ENCODE measurements at places on chromosomes 13 and 19. TPM values are rescaled to one million over a fixed set of nuclear protein-coding genes. Genes with fewer than 3 reads are reported as not detected.

- peaks cover 78% of the 10 kb centered on the region for H3K27me3 ChIP-seq
- H3K27ac ChIP-seq = no peak within 1 kb of the TSS
- H3K4me3 ChIP-seq = peak within 1 kb of the TSS; percentile 30
- peaks cover 28% of the 10 kb centered on the region for H3K4me1 ChIP-seq
These were observed at the start of gene SIAH3 for GRCh38 chr13:45851171-45851921. TSS of gene SIAH3 (minus strand) at chr13:45851753. CDS start at chr13:45851629, 124 bp downstream.

DNA sequence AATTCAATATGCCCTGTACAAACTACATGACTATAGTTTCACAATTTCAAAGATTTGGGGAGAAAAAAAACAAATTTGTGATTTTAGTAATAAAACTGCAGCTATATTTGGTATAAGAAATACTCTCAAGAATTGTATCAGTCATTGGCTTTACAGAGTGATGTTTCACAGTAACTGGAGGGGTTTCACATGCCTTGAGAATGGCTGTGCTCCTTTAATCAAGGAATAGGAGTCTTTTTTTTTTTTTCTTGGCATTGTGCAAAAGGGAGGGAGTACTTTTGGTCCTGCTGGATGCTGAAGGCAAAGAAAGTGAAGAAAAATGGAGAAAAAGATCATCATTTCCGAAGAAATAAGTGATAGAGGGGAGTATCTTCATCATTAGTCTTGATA is 6.8 kb downstream of the ZNF507 start:
- no peaks in the 10 kb centered on the region for H3K27me3 ChIP-seq
- no peak overlapping the region for H3K27ac ChIP-seq
- H3K4me3 ChIP-seq = no peak overlapping the region
- no peak for DNase-seq

The RFPL4AL1 gene
- polyA plus RNA-seq = not detected

The GPR12 gene
- 0.04 TPM for polyA plus RNA-seq

The TEX101 gene
- not detected for polyA plus RNA-seq

The PRX gene
- polyA plus RNA-seq = 0.50 TPM

- no peak overlapping the region for H3K4me3 ChIP-seq
- H3K36me3 ChIP-seq = no peaks in the 10 kb centered on the region
- no peak overlapping the region for H3K27ac ChIP-seq
- DNase-seq = no peak
- H3K4me1 ChIP-seq = no peaks in the 10 kb centered on the region
These were observed 386.6 kb downstream of the DIAPH3 start for GRCh38 chr13:59776924-59777690.

GRCh38 chr13:91323349-91323748 is 24.1 kb upstream of the MIR17HG start:
- DNase-seq = no peak
- H3K27me3 ChIP-seq = no peaks in the 10 kb centered on the region
- H3K4me3 ChIP-seq = no peak overlapping the region
- no peak overlapping the region for H3K27ac ChIP-seq
- no peaks in the 10 kb centered on the region for H3K4me1 ChIP-seq

DNA sequence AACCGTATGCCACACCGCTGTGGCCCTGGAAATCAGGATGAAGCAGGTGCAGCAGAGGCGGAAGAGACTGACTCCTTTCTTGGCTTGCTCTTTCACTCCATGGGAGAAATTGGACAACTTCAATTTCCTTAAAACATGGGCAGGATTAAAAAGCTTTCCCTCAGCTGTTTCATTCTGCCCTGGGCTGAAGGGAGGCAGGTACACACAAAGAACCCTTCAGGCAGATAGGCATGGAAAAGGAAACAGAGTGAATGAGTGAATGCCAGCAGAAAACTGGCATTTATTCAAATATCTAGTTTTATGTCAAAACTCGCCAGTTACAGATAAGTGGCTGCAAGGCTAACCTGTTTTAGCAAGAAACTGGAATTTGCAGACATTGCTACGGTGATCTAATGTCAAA is 71.0 kb upstream of the SLC15A1 start:
- H3K36me3 ChIP-seq = peaks cover 22% of the 10 kb centered on the region
- H3K27me3 ChIP-seq = no peaks in the 10 kb centered on the region
- H3K4me1 ChIP-seq = no peaks in the 10 kb centered on the region
- DNase-seq = no peak
- H3K4me3 ChIP-seq = no peak overlapping the region
- no peak overlapping the region for H3K27ac ChIP-seq

DNA sequence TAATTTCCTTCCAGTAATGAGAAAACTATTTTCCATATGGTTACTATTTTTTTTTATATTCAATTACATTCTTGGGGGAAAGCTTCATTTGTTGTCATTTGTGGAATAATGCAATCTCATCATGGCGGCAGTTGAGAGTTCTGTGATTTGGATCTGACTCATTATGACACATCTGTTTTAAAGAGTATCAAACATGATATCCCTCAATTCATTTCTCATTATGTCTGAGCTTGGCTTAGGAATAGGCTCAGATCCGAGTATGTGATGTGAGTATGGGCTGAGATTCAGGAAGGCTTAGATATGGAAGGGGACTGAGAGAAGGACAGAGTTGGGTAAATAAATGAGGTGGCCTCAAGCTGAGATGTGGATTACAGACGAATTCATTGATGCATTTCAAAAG is 64.4 kb downstream of the POSTN start:
- no peaks in the 10 kb centered on the region for H3K36me3 ChIP-seq
- no peak for DNase-seq
- no peaks in the 10 kb centered on the region for H3K27me3 ChIP-seq

The LGI4 gene
- 2.4 TPM for polyA plus RNA-seq

GRCh38 chr13:49938314-49938713 is 2.2 kb upstream of the SPRYD7 start:
- H3K4me3 ChIP-seq = no peak overlapping the region
- H3K4me1 ChIP-seq = peaks cover 39% of the 10 kb centered on the region
- no peaks in the 10 kb centered on the region for H3K27me3 ChIP-seq

- H3K36me3 ChIP-seq = no peaks in the 10 kb centered on the region
- no peak overlapping the region for H3K4me3 ChIP-seq
- no peaks in the 10 kb centered on the region for H3K27me3 ChIP-seq
- H3K4me1 ChIP-seq = no peaks in the 10 kb centered on the region
These were observed 14.1 kb upstream of the MYH14 start for GRCh38 chr19:50189331-50189730.

GRCh38 chr19:43286786-43287185 is 17.5 kb upstream of the PSG9 start:
- no peak for DNase-seq
- no peak overlapping the region for H3K27ac ChIP-seq
- H3K4me1 ChIP-seq = no peaks in the 10 kb centered on the region
- no peak overlapping the region for H3K4me3 ChIP-seq
- H3K36me3 ChIP-seq = no peaks in the 10 kb centered on the region

DNA sequence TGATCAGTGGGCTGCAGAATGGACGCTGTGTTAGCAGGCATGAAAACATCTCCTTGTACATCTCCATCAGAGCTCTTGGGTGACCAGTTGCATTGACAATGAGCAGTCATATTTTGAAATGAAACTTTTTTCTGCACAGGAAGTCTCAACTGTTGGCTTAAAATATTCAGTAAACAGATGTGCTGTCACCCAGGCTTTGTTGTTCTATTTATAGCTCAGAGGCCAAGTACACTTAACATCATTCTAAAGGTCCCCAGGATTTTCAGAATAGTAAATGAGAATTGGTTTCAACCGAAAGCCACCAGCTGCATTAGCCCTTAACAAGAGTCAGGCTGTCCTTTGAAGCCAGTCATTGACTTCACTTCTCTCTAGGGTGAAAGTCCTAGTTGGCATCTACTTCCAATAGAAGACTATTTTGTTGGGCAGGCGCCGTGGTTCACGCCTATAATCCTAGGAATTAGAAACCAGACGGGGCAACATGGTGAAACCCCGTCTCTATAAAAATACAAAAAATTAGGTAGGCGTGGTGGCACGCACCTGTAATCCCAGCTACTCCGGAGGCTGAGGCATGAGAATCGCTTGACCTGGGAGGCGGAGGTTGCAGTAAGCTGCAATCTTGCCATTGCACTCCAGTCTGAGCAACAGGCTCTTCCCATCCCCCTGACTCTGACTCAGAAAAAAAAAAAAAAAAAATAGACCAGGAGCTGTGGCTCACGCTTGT is 7.9 kb upstream of the PDE4A start:
- no peaks in the 10 kb centered on the region for H3K36me3 ChIP-seq
- no peak overlapping the region for H3K4me3 ChIP-seq
- peaks cover 3% of the 10 kb centered on the region for H3K27me3 ChIP-seq
- peaks cover 70% of the 10 kb centered on the region for H3K4me1 ChIP-seq

- no peaks in the 10 kb centered on the region for H3K36me3 ChIP-seq
- H3K4me3 ChIP-seq = no peak overlapping the region
- no peaks in the 10 kb centered on the region for H3K4me1 ChIP-seq
- H3K27me3 ChIP-seq = no peaks in the 10 kb centered on the region
These were observed 125.8 kb upstream of the PCDH9 start for GRCh38 chr13:67355812-67356476.

The NR1H2 gene
- polyA plus RNA-seq = 53.1 TPM

The NLRP5 gene
- not detected for polyA plus RNA-seq

The FLT3LG gene
- polyA plus RNA-seq = 16.4 TPM

The SOX1 gene
- not detected for polyA plus RNA-seq

- no peak for DNase-seq
- no peak overlapping the region for H3K27ac ChIP-seq
- no peak overlapping the region for H3K4me3 ChIP-seq
- H3K27me3 ChIP-seq = peaks cover 22% of the 10 kb centered on the region
These were observed 4.8 kb upstream of the SLC8A2 start for GRCh38 chr19:47476438-47476972.

DNA sequence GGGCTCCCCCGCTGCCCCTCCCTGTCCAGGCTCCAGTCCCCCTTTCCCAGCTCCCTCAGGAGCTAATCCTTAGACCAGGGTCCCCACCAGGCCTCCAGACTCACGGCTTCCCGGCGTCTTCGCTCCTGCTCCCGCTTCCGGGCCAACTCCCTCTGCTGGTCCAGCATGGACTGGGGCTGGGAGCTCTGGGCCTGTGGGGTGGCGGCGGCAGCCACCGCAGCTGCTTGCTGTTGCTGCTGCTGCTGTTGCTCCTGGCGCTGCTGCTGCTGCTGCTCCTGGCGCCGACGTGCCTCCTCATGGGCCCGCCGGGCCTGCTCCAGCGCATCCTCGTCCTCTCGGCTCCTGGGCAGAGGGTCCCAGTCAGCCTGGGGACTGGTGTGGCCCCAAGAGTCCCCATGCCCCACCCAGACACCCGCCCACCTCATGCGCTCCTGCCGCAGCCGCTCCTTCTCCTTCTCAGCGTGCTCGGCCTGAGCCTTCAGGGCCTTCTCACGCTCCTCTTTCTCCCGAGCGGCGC is 6.4 kb upstream of the EPHX3 start:
- H3K4me1 ChIP-seq = peaks cover 7% of the 10 kb centered on the region
- H3K36me3 ChIP-seq = peaks cover 10% of the 10 kb centered on the region
- no peaks in the 10 kb centered on the region for H3K27me3 ChIP-seq
- H3K27ac ChIP-seq = no peak overlapping the region

DNA sequence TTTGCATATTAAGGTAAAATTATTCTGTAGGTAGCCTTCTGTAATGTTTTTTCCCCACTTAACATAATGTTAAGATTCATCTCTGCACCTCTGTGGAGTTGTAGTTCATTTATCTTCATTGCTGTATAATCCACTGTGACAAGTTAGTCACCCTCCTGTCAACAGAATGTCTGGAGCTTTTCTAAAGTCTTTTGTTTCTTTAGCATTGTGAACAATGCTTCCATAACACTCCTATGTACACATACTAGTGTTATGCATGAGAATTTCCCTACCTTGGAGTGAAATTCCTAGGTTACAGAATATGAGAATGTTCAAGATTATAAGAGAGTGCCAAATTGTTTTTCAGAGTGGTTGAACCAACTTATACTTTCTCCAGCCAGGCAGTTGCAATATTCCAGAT is 113.5 kb downstream of the COG6 start:
- H3K4me3 ChIP-seq = no peak overlapping the region
- H3K4me1 ChIP-seq = peaks cover 7% of the 10 kb centered on the region
- H3K36me3 ChIP-seq = no peaks in the 10 kb centered on the region
- H3K27ac ChIP-seq = no peak overlapping the region

DNA sequence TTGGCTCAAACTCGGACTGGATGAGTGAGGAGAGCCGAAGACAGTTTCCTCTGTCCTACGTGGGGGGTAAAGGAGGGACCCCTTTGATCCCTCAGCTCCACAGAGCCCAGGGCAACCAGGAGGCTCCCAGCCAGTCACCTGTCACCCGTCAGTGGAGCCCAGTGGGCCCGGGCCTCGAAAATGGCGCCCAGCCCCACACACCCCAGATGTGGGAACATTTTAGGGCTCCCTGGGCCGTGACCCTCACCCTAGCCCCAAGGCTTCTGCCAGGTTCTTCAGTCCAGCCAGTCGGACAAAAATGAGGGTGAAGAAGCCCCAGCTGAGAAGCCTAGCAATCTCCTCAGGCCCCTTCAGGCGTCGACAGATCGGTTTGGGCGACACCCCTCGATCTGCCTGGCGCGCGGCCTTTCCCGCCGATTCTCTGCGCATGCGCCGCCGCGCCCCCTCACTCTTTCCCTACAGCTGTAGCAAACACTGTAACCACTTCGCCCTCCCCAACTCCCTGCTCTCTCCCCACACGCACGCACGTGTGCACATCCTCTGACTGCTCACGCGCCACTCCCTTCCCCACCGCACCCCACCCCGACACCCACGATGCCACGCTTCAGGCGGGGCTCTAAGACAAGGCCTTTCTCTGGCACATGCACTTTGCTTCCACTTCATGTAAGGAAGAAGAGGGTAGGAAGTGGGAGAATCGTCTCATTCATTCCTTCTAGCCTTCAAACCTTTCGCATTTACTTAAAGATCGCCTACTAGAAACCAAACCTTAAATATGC is at the start of gene SLC6A16:
TSS of gene SLC6A16 (minus strand) at position 391 of the 776 bp plus-strand sequence. CDS start 13,844 bp downstream, outside the sequence.
- H3K4me3 ChIP-seq = no peak within 1 kb of the TSS
- no peaks in the 10 kb centered on the region for H3K27me3 ChIP-seq
- DNase-seq = no peak

DNA sequence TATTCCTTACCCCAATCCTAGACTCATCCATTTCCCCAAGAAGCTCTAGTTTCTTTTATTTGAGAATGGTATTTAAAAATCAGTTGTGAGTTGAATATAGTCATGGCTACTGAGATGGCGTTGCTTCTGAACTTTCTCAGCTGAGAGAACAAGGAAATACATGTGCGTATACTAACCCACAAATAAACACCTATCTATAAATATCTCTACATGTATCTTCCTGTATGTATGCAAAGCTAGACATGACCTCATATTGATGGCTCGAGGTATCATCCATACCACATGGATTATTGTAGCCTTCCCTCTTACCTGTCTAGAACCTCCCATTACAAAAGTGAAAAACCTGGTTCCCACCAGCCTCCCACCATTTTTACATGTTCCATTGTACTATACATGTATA is 141.0 kb downstream of the UFM1 start:
- no peak overlapping the region for H3K4me3 ChIP-seq
- DNase-seq = no peak
- no peaks in the 10 kb centered on the region for H3K4me1 ChIP-seq

The CLDND2 gene
- polyA plus RNA-seq = 0.77 TPM

The TMEM150B gene
- polyA plus RNA-seq = 1.7 TPM

DNA sequence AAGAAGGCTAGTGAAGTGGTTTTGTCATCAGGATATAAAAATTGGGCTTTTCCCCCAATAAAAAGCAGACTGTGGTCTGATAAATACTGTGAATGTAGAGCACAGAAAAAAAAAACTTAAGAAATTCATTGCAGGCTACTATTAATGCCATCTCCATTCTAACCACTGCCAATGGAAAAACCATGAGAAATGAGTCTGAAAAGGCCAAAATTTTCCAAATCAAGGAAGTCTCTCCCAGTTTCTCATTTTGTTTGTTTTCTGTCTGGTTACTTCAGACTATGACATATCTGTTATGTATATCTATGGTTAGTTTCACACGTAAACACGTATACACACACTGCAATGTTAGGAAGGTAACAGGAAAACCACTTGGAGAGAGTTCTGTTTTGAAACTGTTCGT is 193.6 kb upstream of the TSC22D1 start:
- H3K4me1 ChIP-seq = no peaks in the 10 kb centered on the region
- H3K4me3 ChIP-seq = no peak overlapping the region
- no peak overlapping the region for H3K27ac ChIP-seq
- H3K27me3 ChIP-seq = no peaks in the 10 kb centered on the region

Data from spleen (tissue), 13 donors.